Muscle of leg (tissue), 16 donors: ENCODE measurements at places on chromosomes 7 and 10. TPM values are rescaled to one million over a fixed set of nuclear protein-coding genes. Genes with fewer than 3 reads are reported as not detected.

Gene GLUD1
- 83.0 TPM for total RNA-seq

GRCh38 chr10:124248056-124249045, 155.0 kb upstream of the CHST15 start:
- no peaks in the 10 kb centered on the region for H3K36me3 ChIP-seq
- H3K4me1 ChIP-seq: peaks cover 14% of the 10 kb centered on the region
- no peak for DNase-seq
- H3K27ac ChIP-seq: no peak overlapping the region
- no peak overlapping the region for H3K4me3 ChIP-seq

- H3K27me3 ChIP-seq: no peaks in the 10 kb centered on the region
- no peaks in the 10 kb centered on the region for H3K4me1 ChIP-seq
- no peak for DNase-seq
- H3K4me3 ChIP-seq: no peak overlapping the region
Measured at GRCh38 chr7:141587304-141587703, 36.1 kb downstream of the AGK start.

- H3K27me3 ChIP-seq: no peaks in the 10 kb centered on the region
- peaks cover 8% of the 10 kb centered on the region for H3K4me1 ChIP-seq
- H3K27ac ChIP-seq: no peak overlapping the region
- no peaks in the 10 kb centered on the region for H3K36me3 ChIP-seq
- H3K4me3 ChIP-seq: no peak overlapping the region
- DNase-seq: no peak
Measured at GRCh38 chr7:134021836-134022235, 105.3 kb upstream of the LRGUK start.

DNA sequence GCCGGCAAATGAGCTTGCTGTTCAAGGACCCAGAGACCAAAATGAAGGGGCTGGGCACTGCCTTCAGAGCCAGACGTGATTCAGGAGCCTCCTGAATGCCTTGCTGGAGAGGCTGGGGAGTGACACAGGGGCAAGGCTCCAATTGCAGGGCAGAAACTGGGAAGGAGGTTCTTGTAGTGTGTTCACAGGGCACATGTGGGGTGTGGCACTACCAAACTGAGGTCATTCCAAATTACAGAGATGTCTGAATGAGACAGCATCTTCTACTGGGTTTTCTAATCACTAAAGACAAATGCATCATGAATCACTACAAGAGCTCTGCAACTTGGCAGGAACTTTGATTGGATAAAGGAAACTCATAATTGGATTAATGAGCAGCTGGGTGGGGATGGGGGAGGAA, 17.8 kb downstream of the CRTAC1 start:
- H3K36me3 ChIP-seq: no peaks in the 10 kb centered on the region
- no peaks in the 10 kb centered on the region for H3K4me1 ChIP-seq
- no peak for DNase-seq
- H3K27me3 ChIP-seq: peaks cover 16% of the 10 kb centered on the region

- no peaks in the 10 kb centered on the region for H3K4me1 ChIP-seq
- H3K27ac ChIP-seq: no peak overlapping the region
- H3K27me3 ChIP-seq: no peaks in the 10 kb centered on the region
Measured at GRCh38 chr10:64261092-64261491, 739.9 kb downstream of the REEP3 start.

DNA sequence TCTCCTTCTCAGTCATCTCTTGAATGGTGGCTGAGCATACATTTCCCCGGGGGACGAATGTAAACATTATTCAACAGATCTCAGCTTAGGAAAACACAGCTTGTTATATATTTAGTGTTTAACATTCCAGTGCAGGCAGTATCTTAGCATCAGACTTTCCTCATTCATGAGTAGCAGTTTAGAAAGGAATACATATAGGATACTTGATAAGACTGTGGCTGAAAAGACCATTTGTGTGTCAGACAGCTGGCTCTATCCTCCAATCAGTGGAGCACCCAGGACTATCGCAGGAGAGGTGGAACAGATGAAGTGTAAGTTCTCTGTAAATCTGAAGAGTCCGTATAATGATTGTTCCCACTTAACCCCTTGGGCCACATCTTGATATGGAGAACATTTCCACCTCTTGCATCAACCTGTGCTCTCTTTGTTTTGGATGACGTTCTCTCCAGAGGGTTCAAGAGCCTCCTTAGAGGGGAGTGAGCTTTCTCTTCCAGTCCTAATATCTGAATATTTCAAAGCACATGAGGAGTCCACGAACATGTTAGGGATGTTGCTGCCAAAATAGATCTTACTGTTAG, 34.0 kb downstream of the ERLIN1 start:
- no peaks in the 10 kb centered on the region for H3K27me3 ChIP-seq
- no peak overlapping the region for H3K27ac ChIP-seq
- no peak overlapping the region for H3K4me3 ChIP-seq
- H3K4me1 ChIP-seq: peaks cover 6% of the 10 kb centered on the region
- peaks cover 49% of the 10 kb centered on the region for H3K36me3 ChIP-seq
